Activated CD4-positive, CD25-positive, alpha-beta regulatory T cell (primary cell): ENCODE measurements at places on chromosomes 11 and 22.

DNA sequence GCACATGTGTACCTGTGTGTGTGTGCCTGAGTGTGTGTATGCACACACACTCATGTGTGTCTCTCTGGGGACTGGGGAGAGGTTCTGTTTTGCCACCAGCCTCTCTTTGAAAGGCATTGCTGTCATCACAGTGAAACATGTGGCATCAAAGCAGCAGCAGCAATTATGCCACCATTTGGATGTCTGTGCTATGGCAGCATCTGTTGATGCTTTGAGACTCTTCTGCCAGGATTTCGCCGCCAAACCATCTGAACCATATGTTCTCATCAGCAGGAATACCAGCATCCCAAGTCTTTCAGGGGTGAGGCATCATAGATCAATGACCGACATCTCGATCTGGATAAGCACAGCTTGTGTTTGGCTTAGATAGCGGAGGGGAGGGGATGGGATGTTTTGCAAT, 168.6 kb downstream of the FAT3 start:
- no peak for DNase-seq

DNA sequence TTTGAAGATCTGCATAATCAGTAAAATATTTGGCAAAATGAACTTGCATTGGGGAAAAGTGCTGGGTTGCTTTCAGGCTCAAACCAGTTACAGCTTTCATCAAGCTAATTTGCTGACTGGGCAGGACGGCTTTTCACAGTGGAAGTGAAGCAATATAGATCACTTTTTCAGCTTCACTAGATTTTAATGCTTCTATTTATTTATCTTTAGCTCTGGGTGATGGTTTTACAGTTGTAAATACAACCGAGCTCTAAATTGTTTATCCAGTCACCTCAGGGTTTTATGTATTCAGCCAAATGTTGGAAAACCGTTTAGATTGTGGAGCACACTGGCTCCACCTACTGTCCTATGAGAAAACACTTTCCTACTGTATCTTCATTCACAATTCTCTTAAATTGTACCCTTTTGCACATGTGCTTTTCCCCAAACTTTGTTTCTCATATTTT, 58.2 kb downstream of the ACER3 start:
- DNase-seq = no peak

- DNase-seq = no peak
These were observed 36.7 kb downstream of the SMC1B start for GRCh38 chr22:45376703-45377102.

DNA sequence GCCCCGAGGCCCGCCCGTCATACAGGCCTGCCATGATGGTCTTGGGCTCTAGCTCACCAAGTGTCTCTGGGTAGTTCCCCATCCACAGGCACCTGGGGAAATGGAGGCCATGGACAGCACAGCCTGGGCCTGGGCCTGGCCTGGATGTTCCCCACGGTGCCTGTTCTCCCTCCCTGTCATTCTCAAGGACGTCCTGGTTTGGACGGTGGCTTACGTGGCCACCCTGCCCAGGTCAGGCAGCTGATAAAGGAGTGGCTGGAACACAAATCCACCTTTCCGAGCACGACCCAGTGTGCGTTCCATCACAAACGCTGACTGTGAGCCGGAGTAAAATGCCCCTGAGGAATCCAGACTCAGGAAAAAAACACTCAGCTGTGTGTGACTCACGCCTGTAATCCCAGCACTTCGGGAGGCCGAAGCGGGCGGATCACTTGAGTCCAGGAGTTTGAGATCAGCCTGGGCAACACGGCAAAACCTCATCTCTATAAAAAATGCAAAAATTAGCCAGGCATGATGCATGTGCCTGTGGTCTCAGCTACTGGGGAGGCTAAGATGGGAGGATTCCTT, 41.2 kb upstream of the TESMIN start:
- no peak for DNase-seq

DNA sequence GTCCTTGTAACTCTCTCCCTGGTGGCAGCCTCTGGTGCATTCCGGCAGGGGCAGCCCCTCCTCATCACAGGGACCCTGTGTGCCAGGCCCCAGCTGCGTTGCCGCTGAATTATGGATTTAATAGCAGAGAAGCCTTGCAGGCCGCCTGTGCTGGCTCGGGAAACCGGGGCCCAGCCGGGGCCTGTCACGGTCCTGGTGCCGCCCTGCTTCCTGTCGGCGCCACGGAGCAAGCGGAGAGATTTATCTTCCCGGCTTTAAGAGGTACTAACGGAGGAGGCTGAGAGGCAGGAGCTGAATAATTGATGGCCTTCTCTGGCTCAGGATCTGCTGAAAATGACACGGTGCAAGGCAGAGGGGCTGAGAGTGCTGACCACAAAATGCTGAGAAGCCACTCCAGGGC, 54.0 kb upstream of the CCDC188 start:
- DNase-seq = no peak

DNA sequence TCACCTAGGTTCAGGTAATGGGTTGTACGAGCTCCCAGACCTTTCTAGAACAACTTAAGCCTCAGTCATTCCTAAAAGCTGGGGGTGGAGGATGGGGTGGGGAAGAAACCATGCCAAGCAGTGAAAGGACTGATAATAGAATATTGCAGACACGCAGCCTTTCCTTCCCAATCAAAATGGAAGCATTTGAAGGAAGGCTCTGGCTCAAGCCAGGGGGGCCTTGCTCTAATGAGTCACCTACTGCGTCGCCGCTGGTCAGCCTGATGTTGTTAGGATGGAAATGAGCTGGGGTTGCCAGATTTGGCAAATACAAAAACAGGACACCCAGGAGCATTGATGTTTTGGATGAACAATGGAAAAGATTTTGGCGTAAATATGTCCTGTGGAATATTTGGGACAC, 6.2 kb downstream of the SYT12 start:
- DNase-seq = no peak

DNA sequence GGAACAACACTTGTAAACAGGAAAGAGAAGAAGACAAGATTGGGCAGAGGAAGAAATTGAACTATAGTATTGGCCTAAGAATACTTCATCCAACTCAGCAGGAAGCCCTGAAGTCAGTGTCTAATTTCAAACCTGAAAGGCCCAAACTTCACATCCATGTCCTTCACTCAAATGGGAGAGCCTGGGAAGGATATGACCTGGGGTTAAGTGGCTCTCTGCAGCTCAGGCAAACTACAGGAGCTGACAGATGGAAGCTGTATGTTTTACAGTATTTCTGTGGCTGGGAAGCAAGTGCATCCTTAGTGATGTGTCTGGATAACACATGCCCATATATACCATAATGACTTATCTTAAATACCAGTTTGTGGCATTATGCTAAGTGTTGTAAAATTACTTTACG, 196.2 kb downstream of the SOX6 start:
- no peak for DNase-seq

DNA sequence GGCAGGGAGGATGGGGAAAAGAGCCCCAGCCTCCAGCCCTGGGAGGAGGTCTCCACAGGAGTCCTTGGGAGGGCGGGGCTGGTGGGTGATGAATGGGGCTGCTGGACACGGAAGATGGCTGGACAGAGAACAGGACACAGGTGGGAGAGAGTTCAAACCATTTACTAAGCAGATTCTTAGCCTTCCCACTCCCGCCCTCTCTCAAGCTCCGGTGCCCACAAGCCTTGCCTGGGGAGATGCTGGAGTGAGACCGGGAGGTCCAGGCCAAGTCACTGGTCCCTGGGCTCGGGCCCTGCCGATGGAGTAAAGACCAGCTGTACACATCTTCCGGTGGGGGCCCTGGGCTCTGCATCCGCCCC, 1.4 kb downstream of the CLDN5 start:
- no peak for DNase-seq

GRCh38 chr11:36510594-36510942, 496 bp upstream of the TRAF6 start:
- no peak for DNase-seq

GRCh38 chr11:15468466-15468865, 353.7 kb downstream of the INSC start:
- no peak for DNase-seq

DNA sequence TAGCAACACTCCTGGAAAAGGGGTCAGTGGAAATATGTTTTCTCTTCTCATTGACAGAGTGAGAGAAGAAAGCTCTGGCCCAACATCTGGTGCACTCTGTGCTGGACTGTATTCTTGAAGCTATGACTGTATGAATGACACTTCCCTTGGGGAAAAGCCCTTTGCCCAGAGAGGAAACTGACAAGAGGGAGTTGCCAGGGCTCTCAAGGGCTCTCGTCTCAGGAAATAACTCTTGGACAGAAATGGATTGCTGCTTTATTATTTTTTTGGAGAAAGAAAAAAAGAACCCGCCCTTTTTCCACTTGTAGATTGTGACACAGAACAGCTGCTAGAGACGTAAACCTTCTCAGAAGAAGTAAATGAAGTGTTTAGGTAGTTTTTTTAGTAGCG, 11.4 kb downstream of the ETS1 start:
- no peak for DNase-seq

DNA sequence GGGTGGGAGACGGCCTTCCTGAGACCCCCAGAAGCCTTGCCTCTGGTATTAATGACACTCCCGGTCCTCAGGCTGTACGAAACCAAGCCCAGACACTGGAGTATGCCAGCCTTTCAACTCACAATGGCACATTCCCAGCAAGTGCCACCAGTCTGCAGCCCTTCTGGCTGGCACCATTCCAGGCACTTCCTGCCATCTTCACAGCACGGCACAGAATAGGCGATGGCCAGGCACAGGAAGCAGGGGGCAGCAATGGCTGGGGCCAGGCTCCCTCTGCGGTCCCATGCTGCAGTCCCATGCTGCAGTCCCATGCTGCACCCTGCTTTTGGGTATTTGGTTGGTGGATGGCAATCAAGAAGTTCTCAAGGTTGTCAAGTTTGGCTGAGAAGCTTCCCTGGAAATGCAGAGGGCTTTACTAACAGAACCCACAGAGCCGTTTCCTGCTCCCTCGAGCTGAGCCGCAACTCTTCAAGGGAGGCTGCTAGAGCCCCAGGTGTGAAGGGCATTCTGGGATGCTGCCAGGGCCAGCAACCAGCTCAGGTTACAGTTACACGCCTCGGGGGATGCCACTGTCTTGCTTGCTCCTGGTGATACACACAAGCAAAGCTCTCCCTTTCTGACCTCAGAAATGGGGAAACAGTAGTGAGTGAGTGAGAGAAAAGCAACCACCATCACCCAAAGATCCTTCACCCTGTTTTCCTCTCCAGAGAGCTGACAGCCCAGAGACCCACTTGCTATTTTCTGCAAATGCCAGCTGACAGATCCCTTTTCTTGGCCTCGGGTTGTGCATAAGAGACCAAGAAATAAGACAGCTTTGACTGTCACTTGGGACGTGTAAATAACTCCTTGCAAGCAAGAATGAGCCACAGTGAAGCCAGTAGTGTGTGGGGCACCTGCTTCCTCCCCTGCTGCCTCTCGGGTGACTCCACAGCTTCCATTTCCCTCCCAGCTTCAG, 23.9 kb downstream of the LRFN4 start:
- DNase-seq = no peak

DNA sequence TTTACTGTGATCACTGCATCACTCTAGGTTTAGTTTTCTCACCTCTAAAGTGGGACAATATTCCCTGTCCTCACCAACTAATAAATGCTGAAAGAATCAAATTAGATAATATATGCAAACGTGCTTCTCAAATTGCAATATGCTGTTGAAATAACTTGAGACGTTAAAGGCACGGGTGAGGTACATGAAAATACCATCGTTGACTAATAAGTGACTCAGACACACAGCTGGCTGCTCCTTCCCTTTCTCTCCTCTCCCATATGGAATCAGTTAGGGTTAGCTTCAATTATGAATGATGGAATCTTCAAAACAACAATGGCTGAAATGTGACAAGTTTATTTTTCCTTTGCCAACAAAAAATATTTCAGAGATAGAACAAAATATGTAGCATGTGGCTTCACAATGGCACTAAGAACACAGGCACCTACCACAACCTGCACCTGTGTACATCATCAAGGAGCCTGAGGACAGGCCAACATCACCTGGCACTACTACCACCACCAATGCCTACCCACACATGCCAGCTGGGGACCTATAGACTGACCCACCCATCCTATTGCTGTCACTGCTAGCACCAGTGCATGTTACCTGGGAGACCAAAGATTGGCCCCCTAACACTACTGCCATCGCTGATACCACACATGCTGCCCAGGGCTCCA, 13.7 kb downstream of the GDPD4 start:
- DNase-seq = no peak

DNA sequence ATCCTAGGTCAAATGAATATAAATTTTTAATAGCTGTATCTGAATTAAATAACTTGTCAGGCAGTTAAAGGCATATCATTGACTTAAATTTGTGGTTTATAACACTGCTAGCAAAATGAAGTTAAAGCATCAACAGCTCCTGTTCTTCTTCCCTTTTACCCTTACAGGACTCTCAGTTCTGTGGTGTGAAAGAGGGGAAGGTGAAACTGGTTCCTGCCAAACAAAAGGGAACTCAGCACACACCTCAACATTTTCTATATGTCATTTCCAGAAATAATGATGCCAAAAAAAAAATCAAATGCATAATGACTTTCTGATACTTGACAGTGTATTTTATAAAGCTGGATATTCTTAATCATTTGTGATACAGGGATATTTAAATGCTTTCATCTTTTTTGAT, 21.2 kb downstream of the ARL14EP start:
- no peak for DNase-seq

GRCh38 chr22:48154943-48155240, 1392.4 kb downstream of the TBC1D22A start:
- DNase-seq = no peak

- no peak for DNase-seq
These were observed 50.6 kb downstream of the ZBTB16 start for GRCh38 chr11:114110123-114110522.

DNA sequence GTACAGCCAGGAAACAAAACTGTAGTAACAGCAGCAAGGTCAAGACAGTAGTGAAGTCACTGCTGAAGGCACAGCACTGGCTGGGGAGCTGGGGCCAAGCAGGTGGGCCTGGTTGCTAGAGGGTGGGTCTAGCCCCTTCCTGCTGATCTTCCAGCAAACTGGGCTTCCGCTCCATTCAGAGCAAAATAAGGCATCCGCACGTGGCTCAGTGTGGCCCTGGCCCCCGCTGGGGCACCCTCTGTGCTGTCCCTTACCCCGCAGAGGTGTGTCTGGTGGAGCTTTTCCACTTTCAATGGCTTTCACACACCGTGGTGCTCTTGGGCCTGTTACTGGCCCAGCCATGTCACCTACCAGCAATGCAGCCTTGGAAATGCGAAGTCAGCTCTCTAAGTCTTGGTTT, 162.4 kb upstream of the B3GAT1 start:
- no peak for DNase-seq

GRCh38 chr11:1337647-1338007, 28.2 kb upstream of the TOLLIP start:
- no peak for DNase-seq

DNA sequence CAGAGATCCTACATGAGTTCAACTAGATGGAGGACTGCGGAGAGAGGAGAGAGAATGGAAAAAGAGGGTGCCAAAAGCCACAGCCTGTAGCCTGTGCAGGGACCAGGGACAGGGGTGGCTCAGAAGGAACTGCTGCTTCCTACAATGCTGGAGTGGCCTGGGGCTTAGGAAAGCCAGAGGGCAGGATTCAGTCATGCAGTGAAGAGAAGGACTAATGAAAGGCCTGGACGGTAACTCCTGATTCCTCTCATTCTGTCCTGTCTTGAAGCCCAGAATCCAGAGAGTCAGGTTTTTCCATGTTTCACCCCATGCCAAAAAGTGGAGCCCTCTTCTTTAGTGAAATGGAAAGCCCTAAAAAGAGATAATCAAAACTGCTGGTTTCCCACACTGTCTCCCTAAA, 48.4 kb upstream of the INCENP start:
- no peak for DNase-seq
